Stimulated activated CD4-positive, alpha-beta T cell treated with anti-CD3 and anti-CD28 coated beads, Interleukin-4, amount 100 ng/mL, for 24 hours (primary cell): ENCODE measurements at places on chromosomes 3 and 15.

- no peak for DNase-seq
Measured at GRCh38 chr15:54618120-54618519, 578.6 kb downstream of the RSL24D1 start.

DNA sequence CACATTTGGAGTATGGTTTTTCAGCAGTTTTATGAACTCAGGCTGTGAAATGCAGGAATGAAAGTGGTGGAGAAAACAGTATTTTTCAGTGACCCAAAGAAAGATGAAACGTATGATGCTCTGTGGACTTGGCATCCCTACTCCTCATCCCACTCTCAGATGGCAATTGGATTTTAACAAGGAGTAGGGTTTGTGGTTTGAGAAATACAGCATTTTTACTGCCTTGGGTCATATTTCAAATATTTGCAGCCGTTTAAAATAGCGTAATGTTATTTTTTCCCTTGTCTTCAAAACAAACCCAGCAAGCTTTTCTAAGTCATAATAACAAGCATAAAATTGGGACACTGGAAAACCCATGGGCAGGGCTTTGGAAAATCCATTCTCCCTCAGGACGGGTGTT lies 117.2 kb upstream of the LRIG1 start:
- no peak for DNase-seq

DNA sequence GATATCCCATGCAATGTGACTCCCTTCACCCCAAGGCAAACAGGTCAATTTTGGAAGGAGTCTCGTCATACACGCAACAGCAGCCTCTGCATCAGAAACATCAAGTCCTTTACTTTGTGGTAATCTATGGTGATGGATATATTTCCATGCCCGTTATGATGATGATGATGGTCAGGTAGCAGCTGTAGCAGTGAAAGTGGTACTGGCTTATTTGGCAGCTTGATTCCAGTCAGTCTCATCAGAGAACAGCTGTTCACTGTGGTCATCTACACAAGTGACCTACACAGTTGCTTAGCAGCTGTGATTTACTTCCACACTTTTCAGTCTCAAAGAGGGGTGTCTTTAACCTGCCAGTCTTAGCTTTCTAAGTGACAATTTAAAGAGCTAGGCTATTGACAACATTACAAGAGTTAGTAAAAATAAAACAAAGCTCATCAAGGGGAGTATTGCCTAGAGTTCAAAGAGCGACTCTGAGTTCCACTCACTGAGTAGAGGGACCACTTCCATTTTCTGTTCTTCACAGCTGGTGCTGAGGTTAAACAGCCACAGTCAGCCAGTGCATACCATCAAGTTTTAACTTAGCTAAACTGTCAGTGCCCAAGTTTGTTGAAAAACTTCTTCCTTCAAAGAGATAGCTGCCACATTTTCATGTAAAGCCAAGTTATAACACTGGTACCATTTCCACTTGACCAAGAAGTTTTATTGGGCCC lies 587.4 kb upstream of the KCNMB2 start:
- no peak for DNase-seq

- no peak for DNase-seq
Measured at GRCh38 chr3:27576171-27576570, 92.0 kb upstream of the SLC4A7 start.

- no peak for DNase-seq
Measured at GRCh38 chr3:24018784-24019570, 73.9 kb downstream of the NR1D2 start.

DNA sequence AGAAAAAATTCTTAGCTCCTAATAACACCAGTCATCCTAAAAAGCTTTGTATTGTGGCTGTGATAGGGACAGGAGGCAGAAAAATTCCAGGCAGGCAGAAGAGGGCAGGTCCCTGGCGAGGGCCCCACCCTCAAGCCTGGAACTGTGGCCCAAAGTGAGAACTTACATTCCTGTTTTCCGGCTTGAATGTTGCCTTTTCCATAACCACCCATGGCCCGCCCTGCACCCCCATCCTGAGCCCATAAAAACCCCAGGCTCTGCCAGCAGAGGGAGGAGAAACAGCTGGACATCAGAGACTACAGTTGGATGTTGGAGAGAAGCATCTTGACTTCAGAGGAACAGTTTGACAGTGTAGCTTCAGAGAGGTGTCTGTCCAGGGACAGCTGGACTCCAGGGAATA lies 37.3 kb downstream of the SLCO2A1 start:
- DNase-seq = no peak

- DNase-seq = no peak
Measured at GRCh38 chr3:57555306-57555705, 768 bp upstream of the PDE12 start.

- no peak for DNase-seq
Measured at GRCh38 chr15:77550301-77551251, 82.1 kb downstream of the LINGO1 start.

GRCh38 chr3:56826831-56827722 lies 25.3 kb upstream of the ARHGEF3 start:
- DNase-seq = no peak

DNA sequence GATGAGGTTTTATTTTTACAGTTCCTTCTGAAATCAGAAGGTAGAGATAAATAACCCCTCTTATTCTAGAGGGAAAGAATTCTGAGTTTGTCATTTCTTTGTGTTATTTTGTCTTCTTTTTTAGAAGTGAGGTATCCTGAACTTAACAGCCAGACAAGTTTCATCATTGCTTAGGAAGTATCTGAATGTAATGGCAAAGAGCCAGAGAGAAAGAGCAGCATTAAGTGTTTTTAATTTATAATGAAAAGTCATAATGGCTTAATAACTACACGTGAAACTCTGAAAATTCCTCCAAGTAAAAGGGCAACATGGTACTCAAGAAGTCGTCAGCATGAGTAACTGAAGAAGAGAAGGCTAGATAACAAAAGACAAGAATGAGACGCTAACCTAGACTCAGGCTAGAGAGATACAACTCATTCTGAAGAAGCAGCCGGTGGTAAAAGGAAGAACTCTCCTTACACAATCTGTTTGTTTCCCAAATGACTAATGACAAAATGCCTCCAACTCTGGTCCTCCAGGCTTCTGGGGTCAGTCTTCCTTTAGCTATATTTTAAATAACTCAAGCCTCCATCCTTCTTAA lies 116.2 kb upstream of the NECTIN3 start:
- no peak for DNase-seq

- no peak for DNase-seq
Measured at GRCh38 chr3:127967316-127967715, 52.3 kb downstream of the KBTBD12 start.

GRCh38 chr3:85574006-85574705 lies 615.4 kb downstream of the CADM2 start:
- DNase-seq = no peak

- DNase-seq = no peak
Measured at GRCh38 chr15:71880276-71880675, 69.9 kb downstream of the NR2E3 start.

GRCh38 chr3:12467746-12468145 lies 16.5 kb upstream of the TSEN2 start:
- DNase-seq = no peak

- DNase-seq = no peak
Measured at GRCh38 chr3:123807820-123808219, 76.3 kb downstream of the MYLK start.
